GM23248 (cell line): ENCODE measurements at places on chromosomes 4 and X. TPM values are rescaled to one million over a fixed set of nuclear protein-coding genes. Genes with fewer than 3 reads are reported as not detected.

Gene APOO
- total RNA-seq: 7.3 and 8.6 TPM in 2 replicates

Gene TRIM61
- total RNA-seq: not detected in 2 replicates

Gene KLB
- not detected in 2 replicates for total RNA-seq

Gene CXCL9
- total RNA-seq: not detected in 2 replicates

Gene F8A2
- not detected in 2 replicates for total RNA-seq

Gene CENPI
- 9.6 and 11.8 TPM in 2 replicates for total RNA-seq

Gene ARHGEF9
- total RNA-seq: 13.5 and 14.8 TPM in 2 replicates

Gene NDP
- total RNA-seq: 0.13 and 0.22 TPM in 2 replicates

Gene FGG
- total RNA-seq: not detected in 2 replicates

Gene EGF
- total RNA-seq: 0.13 and 0.43 TPM in 2 replicates

Gene PAGE4
- not detected in 2 replicates for total RNA-seq

Gene CXorf58
- total RNA-seq: not detected in 2 replicates

Gene SULT1B1
- total RNA-seq: 2.6 TPM in 1 of 2 replicates, not detected in the other

Gene MAPK10
- 0.89 and 1.3 TPM in 2 replicates for total RNA-seq

Gene MAGEE2
- not detected in 2 replicates for total RNA-seq

Gene C4orf50
- not detected in 2 replicates for total RNA-seq

Gene DMRTC1B
- total RNA-seq: not detected in 2 replicates

Gene KIAA0232
- total RNA-seq: 20.6 and 32.6 TPM in 2 replicates

Gene DAPP1
- total RNA-seq: not detected in 2 replicates

Gene CCDC110
- total RNA-seq: 0.22 and 0.38 TPM in 2 replicates

Gene CXCL11
- total RNA-seq: not detected in 2 replicates

Gene SMARCA1
- total RNA-seq: 36.9 and 40.7 TPM in 2 replicates

Gene PABPC1L2B
- not detected in 2 replicates for total RNA-seq

Gene TCEAL2
- not detected in 2 replicates for total RNA-seq

Gene SPARCL1
- total RNA-seq: not detected in 2 replicates

Gene FAM47A
- not detected in 2 replicates for total RNA-seq
